ENCODE measurements at places on chromosomes 12 and 14.

GRCh38 chr12:118850244-118850825 is 131.0 kb upstream of the SRRM4 start:
- no peak for DNase-seq

- DNase-seq, result no peak
These were observed 12.1 kb downstream of the LACRT start for GRCh38 chr12:54622463-54623183.

DNA sequence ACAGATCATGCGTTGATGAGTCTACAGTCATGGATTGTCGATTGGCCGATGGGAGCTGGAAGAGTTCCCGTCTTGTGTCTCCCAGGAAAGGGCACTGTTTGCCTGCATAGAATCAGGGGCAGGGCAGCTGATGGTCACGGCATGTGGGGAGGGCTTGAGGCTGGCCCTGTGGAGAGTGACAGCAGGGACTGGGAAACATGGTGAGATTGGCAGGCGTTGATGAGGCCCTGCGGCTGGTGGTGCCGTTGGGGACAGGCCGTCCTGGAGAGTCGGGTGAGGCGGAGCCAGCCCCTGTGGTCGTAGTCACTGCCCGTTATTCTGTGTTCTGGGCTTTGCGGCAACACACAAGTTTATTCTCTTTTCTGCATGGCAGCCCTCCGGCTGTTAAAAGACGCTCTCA is 52.9 kb downstream of the TECPR2 start:
- no peak for DNase-seq

- no peak for DNase-seq
These were observed 376 bp downstream of the INSM2 start for GRCh38 chr14:35534208-35534872.

DNA sequence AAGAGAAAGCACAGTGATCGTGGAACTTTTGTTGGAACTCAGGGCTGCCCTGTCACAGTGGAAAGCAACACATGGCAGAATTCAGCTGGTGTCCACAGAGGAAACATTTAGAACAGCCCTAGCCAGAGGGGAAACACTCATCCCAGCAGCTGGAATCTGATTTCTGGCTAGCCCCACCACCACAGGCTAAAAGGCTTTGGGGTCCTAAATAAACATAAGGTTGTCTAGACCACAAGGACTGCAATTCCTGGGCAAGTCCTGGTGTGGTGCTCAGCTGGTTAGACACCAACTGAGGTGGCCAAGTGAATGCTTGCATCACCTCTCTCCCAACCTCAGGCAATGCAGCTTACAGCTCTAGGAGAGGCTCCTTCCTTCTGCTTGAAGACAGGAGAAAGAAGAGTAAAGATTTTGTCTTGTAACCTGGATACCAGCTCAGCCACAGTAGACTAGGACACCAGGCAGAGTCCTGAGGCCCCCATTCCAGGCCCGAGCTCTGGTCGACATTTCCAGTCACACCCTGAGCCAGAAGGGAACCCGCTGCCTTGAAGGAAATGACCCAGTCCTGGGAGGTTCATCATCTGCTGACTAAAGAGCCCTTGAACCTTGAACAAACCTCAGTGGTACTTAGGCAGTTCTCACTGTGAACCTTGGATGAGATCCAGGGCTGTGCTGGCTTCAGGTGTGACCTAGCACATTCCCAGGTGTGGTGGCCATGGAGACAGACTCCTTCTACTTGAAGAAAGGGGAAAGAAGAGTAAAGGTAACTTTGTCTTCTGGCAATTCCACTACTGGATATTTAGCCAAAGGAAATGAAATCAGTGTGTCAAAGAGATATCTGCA is 85.4 kb upstream of the PLXNC1 start:
- DNase-seq, result no peak

GRCh38 chr12:49563951-49564685 is 3.8 kb downstream of the MCRS1 start:
- DNase-seq, result no peak

DNA sequence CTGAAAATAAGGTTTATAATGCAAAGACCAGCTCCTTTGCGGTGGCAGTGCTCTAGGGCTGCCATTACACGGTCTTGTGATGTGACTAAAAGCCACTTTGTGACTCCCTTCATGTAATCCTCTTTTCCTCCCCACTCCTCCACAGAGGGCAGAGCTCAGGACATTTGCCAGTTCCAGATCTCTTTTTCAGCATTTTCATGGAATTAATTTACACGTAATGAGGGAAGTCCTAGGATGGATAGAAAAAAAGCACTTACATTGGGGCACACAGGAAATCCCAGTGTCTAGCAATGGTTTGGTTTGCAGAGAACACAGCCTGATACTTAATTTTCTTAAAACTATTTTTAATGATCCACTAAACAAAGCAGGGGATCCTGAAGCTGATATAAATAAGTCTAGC is 17.5 kb upstream of the ATF1 start:
- DNase-seq, result no peak

GRCh38 chr14:81537193-81537592 is 3.5 kb upstream of the SEL1L start:
- no peak for DNase-seq

GRCh38 chr12:49979016-49979586 is 6.4 kb downstream of the AQP6 start:
- no peak for DNase-seq

DNA sequence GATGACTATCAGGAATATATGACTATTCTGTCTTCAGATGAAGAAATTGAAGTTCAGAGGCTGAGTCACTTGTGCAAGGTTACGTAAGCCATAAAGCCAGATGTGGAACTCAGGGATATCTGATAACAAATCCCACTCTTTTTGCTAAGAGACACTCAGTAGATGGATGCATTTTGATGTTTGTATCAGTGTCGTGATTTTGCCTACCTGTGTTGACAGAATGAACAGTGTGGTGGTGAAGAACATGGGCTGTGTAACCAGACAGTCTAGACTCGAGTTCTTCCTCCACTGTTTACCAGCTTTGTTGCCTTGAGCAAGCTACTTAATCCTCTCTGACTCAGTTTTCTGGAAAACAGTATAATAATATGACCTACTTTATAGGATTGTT is 93.9 kb downstream of the DAAM1 start:
- no peak for DNase-seq

- DNase-seq, result no peak
These were observed 63.9 kb downstream of the AACS start for GRCh38 chr12:125129179-125129571.

GRCh38 chr14:104509673-104510072 is 69.9 kb upstream of the C14orf180 start:
- DNase-seq, result no peak

GRCh38 chr14:104665114-104665656 is 24.2 kb upstream of the INF2 start:
- no peak for DNase-seq

DNA sequence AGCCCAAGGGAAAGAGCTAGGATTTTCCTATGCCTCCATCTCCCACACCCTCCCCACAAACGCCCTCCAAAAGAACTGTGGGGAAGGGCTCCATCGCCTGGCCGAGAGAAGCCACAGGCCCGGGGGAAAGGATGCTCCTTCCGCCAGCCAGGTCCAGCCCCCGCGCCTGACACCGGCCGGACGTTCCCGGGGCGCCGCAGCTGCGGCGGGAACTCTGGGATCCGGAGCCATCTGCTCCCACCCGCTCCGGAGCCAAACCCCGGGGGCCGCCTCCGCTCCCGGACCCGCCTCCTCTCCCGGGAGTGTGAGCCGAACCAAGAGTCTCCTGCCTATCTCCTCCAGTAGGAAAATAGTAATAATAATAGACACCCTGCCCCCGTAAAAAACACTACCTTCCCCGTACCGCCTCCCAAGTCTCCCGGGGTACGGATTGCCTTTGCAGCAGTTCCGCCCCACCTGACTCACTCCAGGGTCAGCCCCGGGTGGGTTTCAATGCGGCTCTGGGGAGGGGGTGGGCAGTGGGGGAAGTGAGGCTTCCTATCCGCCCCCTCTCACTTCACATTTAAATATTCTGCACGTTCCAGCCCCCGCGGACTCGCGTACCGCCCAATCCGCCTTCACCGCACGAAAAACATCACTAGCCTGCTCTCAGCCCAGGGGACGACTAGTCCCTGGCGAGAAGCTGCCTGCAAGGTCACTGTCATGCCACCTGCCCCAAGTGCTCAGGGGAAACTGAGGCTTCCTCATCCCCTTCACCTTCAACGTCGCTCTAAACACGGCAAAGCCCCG is 2.4 kb downstream of the AGAP2 start:
- no peak for DNase-seq

DNA sequence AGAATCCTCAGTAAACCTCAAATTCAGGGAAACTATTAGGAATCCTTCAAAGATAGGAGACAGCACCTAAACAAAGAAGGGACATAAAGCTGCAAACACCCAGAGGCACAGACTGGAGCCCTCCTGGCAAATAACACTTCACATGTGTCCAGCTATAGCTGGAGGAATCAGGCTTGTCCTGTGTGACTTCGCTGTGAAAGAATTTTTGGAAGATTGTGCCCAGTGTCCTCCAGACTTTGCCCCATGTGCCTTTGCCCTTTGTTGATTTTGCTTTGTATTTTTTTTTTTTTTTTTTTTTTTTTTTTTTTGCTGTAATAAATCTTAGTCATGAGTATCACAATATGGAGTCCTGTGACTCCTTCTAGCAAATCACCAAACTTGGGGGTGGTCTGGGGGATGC is 136.8 kb downstream of the KCNH5 start:
- DNase-seq, result no peak

GRCh38 chr12:91040096-91040755 is 17.6 kb downstream of the KERA start:
- DNase-seq, result no peak
